AG10803 (cell line): ENCODE measurements at places on chromosomes 6 and 20.

DNA sequence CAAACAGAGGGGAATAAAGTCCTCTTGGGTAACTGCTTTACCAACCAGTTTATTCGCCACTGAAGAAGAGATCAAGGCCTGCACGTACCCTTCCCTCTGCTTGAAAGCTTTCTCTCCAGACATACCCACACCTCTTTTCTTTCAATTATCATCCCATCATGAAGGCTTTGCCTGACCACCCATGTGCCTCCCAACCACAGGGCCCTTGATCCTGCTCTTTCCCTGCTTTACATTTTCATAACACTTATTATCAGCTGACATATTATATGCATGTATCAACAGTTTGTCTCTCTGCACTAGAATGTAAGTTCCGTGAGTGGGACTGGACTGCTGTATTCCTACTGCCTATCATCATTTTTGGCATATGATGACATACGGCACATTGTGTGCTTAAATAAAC lies 20.9 kb upstream of the RPN2 start:
- DNase-seq: no peak

DNA sequence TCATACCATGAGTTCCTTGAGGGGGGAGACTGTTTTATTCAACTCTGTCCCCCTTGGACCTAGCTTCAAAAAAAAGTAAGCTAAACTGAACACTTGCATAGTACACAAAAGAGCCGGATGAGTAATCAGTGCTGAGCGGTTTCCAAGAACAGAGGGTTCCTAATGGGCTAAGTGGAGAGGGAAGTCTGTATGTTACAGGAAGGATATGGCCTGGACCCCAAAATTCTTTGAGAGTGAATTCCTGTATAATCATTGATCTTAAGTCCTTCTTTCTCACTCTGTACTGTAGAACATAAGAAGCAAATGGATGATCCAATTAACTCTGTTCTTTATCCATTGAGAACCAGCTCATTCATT lies 324.7 kb upstream of the CNR1 start:
- peak; percentile 11 for DNase-seq

- no peak for DNase-seq
Measured at GRCh38 chr6:159978291-159979135, 9.6 kb downstream of the IGF2R start.

GRCh38 chr6:77440206-77440976 lies 22.9 kb downstream of the HTR1B start:
- no peak for DNase-seq

DNA sequence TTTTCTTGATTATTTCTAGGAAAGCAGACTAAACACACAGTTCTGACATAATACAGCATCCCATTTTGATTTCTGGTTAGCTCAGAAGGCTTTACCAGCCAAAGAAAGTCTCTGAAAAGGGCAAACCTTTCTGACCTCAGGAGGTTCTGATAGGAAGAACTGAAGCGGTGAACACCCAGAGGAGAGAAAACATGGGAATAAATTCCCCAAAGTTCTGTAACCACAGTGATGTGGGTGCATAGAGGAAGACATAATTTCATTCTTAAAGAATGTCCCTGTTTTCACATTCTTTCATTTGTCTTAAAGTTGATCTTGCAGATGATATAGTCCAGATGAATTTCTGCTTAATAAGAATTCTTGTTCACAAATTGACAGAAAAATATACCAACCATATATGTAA lies 60.3 kb downstream of the RSPO3 start:
- peak; percentile 68 for DNase-seq

DNA sequence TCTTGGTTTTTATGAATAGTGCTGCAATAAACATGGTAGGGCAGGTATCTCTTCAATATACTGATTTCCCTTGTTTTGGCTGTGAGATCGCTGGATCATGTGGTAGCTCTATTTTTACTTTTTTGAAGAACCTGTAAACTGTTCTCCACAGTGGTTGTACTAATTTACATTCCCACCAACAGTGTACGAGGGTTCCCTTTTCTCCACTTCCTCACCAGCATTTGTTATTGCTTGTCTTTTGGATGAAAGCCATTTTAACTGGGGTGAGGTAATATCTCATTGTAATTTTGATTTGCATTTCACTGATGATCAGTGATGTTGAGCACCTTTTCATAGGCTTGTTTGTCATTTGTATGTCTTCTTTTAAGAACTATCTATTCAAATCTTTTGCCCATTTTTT lies 8.0 kb upstream of the ARG1 start:
- no peak for DNase-seq

DNA sequence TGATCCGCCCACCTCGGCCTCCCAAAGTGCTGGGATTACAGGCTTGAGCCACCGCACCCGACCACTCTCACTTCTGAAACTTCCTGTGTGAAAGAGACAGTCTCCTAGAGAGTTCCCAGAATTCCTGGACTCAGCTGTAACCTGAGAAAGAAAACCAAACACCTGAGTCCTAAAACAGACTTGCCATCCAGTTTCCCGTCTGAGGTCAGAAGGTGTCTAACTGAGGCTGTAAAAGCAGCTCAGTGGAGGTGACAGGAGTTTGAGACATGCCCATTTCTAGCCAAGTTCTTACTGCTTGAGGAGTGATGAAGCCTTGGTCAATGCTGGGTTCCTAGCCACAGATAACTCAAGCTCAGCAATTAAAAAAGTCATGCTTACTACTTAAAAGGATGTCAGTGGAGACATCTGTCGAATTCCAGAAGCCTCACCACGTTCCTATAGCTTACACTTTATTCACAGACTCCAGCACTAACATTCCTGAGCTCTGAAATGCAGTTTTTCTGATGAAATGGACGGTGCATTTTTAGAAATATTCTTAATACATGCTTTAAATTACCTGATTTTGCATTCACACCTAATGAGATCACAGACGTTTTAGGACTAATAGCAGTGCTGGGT lies 6.1 kb downstream of the UQCC2 start:
- DNase-seq: peak; percentile 62

DNA sequence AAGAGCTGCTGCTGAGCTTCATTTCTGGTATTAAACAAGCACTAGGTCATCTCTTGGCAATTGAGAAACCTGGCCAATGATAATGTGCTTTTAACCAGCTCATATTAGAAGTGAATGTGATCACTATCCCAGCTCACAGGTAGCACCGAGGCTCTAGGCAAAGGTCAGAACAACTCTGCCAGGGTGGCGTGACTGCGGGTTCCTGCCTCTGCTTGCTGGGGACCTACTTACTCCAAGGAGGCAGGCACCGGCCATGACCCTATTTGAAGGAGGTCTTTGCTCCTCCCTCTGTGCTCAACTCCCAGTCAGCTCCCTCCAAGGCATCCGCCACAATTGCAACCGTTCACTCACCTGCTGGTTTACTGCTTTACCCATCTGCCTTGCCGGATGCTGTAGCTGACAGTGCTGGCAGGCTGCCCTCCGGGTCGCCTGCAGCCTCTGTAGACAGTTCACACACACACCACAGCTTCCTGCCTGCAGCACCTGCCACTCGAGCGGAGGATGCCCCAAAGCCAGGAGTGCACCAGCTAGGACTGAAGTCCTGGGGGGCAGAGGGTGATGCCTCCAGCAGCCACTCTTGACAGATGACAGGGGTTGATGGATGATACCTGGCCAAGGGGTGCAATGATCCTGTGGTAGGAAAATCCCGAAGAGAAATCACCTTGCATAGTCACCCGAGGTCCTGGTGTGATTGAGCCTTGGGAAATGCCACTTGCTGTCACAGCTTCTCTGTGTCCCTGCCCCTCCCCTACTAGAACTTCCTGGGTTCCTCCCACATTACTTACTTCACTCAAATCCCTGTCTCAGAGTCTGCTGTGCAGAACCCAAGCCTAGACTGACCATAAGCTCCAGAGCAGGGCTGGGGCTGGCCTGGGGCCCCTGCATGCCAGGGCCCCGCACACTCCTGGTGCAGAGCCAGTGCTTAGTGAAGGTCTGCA lies 8.8 kb upstream of the VSX1 start:
- DNase-seq: no peak

DNA sequence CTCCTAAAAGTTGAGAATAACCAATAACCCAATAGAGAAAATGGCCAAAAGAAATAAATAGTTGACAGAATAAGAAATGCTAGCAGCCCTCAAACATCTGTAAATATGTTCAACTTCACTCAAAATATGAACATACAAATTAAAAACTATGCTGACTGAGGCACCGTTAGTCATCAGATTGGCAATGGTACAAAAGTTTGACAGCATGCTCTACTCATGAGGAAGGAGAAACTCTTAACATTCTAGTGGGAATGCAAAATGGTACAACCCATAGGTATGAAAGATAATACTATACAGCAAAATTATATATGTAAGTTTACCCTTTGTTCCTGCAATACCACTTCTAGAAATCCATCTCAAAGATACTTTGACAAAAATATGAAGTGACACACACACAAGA lies 1.6 kb upstream of the ZSCAN12 start:
- no peak for DNase-seq

DNA sequence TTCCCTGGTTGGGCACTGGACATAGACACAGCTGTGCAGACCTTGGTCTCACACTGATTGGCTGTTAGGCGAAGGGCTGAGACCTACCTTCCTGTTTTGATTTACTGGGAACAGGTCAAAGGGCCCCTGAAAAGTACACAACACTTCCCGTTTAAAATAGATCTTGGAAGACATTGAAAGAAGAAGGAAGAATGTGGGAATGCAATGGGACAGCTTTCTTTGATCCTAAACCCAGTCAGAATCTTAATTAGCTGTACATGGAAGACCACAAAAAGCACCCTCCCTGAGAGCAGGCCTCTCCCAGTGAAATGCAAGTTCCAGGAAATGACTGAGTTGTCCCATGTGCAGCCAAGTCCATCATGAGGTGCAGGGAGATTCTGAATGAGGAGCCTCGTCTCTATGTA lies 83.6 kb upstream of the EXOC2 start:
- DNase-seq: no peak
